ENCODE measurements at places on chromosomes 1 and 21.

GRCh38 chr1:111842411-111842810 lies 86.7 kb downstream of the DDX20 start:
- DNase-seq: no peak

DNA sequence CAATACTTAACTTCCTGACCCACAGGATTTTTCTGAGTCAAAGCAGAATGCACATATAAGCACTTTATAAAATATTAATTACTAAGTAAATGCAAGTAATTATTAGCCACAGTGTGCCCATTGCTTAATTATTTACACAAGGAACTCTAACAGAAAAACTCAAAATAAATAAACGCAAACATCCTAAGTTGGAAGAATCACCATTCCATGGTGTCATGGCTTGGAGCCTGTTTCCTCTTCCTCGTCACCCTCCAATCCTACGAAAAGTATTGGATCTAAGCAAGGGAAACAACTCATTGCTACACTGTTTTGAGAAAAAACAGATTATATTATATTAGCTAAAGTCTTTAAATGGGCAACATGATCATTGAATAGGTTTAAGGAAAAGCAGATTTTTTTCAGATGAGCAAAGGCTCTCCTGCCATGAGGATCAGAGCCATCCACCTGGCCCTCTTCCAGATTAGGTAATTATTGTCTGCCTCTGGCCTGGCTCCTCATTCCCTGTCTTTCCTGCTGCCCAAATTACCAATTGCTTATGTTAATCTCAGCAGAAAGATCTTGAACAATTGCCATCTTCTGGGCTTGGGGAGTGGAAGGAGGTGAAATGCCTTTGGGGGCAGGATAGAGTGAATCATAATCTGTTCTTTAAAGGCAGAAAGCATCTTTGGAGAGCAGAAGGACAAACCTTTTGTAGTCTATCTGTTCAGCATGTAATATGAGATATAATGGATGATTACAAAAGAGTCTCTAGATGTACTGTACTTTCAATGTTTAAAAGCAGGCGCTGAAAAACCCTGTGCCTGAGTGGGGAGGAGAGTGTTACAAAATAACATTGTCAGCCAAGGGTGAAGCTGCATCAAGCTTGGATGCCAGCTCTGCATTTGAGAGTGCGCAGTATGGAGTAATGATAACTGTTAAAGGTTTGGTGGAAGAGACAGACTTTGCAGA lies 121.2 kb downstream of the DUSP10 start:
- no peak for DNase-seq

- DNase-seq: no peak
Observed at GRCh38 chr21:46161633-46162592, 6.5 kb upstream of the FTCD start.

DNA sequence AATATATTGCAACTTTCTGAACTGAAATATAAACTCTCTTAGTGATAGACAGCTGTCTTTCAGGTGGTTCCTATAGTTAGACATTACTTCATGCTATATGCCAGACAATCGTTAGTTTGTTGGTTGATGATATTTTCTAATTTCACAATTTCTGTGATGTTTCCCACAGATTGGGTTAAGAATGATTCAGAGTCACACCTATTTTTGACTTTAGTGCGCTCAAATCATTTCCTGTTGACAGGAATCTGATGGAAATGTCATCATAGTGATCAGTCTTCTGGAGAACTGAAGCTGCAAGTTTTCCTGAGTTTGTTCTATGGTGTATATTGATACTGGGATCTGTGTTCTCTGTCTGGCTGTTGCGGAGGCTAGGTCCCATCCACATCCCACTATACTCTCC lies 119.7 kb downstream of the C1orf21 start:
- DNase-seq: no peak

DNA sequence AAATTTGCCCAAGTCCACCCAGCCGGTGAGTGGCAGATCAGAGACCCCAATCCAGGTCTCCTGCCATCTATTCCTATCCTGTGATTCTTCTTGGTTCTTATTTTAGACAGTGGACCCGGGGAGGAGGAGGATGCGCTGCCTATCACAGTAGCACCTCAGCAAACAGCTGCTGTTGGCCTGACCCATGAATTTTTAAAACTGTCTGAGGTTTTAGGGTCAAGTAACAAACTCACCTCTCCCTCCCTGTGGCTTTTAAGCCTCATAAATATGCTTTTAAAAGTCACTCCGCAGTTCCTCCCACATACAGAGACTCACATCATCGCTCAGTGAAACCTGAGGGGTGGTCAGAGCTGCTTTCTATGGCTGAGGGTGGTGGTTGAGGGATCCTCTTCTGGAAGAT lies 128.6 kb downstream of the NAV1 start:
- DNase-seq: no peak

GRCh38 chr1:101026430-101026788 lies 825 bp upstream of the DPH5 start:
- DNase-seq: no peak

DNA sequence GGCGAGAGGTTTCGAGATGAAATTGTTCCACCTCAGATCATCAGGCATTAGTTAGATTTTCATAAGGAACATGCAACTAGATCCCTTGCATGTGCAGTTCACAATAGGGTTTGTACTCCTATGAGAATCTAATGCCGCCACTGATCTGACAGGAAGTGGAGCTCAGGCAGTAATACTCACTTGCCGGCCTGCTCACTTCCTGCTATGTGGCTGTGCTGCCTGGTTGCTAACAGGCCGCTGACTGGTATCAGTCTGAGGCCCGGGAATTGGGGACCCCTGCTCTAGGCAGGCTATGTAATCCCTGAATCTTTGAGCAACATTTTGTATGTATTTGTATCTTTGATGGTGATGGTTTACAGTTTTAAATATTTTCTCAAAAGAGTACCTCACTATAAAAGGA lies 32.5 kb downstream of the XKR8 start:
- no peak for DNase-seq

- DNase-seq: no peak
Observed at GRCh38 chr1:208413006-208413405, 168.8 kb upstream of the PLXNA2 start.

GRCh38 chr1:160885042-160885441 lies at the start of gene ITLN1:
Gene ITLN1 (minus strand): TSS chr1:160885180. CDS start chr1:160884877, 303 bp downstream.
- DNase-seq: no peak

GRCh38 chr1:244868484-244869363 lies 4.4 kb upstream of the HNRNPU start:
- DNase-seq: no peak

- no peak for DNase-seq
Observed at GRCh38 chr1:23598424-23598823, 39.1 kb upstream of the ID3 start.

DNA sequence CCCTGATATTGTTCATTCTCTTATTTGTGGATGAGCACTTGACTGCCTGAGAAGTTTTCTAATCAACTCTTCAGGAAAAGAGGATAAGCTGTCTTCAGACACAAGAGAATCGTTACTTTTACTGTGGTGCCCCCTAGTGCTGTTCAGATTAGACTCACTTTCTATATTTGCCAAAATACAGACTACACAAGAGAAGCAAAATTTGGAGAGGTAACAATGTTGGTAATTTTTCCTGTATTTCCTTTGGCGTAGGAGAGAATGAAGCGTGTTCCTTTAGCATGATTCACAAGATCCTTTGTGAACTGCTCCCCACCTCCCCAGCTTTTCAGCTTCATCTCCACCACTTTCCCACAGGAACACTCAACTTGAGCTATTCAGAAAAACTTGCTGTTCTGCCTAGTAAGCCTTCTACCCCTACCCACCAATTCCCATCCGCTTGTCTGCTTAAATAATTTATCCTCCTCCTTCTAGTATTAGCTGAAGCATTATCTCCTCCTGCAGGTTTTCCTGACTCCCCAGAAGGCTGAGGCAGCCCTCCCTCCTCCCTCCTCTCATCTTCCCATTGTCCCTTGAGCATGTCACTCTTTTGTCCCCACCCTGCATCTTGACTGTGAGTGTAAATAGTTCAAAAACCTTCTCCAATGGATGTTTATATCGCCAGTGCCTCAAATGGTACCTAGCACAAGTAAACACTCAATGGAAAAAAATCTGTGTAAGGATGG lies 4.5 kb downstream of the TNFSF4 start:
- no peak for DNase-seq

DNA sequence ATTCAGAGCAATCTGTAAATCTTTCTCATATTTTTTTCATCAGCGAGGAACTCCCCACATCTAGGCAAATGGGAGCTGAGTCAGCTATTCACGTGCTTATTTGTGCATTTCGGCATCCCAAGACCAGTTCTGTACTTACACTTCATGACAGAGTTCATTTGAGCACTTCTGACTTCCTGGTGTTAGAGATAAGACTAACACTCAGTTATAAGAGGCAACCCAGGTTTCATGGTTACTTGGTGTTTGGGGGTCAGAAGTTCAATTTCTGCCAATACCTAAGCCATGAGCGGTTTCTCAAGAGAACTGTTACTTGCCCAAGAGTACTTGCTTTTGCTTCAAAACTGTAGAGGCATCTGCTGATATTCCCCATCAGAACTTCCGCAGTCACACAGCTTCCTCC lies 24.1 kb upstream of the DESI2 start:
- no peak for DNase-seq

- DNase-seq: no peak
Observed at GRCh38 chr1:66761221-66761620, 9.0 kb downstream of the DYNLT5 start.

GRCh38 chr1:17066361-17067068 lies 12.7 kb upstream of the SDHB start:
- no peak for DNase-seq

DNA sequence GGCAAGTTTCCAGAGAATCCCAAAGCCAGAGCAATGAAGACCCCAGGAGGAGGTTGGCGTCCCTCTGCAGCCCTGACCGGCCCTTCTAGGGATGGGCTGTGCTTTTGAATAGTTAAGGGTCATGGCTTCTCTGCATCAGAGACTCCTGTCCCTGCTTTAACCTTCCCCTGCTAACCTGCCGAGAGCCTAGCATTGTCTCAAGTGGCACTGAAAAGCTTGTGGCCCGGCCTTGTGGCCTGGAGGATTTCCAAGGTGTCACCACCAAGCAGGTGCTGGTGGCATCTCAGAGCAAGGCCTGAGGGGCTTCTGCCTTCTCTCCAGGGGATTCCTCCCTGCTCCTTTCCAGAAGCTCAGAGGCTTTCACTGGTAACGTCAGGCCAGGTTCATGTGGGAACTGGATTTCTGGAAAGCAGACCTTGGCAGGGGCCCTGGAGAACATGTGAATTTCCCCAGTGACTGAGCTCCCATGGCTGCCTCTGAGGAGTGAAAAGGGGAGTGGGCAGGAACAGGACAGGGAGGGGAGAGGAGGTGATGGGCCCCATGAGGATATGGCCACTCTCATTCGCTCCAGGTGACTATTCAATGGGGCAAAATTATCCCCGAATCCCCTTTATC lies 409.9 kb downstream of the PTPRU start:
- DNase-seq: no peak

- no peak for DNase-seq
Observed at GRCh38 chr1:96367791-96368190, 353.8 kb upstream of the PTBP2 start.

DNA sequence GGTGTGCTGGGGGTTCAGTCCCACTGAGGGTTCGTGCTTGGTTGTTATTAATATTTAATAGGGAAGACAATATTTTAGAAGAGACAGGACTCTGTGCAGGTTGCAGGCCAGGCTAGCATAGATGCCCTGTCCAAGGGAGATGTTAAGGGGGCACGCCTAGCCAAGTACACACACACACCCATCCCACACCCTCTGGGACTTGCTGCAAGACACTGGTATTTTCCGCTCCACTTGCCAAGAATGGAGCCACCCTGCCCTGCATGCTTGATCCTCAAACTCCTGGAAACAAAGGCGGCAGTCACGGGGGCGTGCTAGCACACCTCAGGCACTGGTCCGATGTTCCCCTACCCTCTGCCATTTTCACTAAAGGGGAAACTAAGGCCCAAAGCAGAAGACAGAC lies 99.1 kb downstream of the MRPL37 start:
- no peak for DNase-seq

DNA sequence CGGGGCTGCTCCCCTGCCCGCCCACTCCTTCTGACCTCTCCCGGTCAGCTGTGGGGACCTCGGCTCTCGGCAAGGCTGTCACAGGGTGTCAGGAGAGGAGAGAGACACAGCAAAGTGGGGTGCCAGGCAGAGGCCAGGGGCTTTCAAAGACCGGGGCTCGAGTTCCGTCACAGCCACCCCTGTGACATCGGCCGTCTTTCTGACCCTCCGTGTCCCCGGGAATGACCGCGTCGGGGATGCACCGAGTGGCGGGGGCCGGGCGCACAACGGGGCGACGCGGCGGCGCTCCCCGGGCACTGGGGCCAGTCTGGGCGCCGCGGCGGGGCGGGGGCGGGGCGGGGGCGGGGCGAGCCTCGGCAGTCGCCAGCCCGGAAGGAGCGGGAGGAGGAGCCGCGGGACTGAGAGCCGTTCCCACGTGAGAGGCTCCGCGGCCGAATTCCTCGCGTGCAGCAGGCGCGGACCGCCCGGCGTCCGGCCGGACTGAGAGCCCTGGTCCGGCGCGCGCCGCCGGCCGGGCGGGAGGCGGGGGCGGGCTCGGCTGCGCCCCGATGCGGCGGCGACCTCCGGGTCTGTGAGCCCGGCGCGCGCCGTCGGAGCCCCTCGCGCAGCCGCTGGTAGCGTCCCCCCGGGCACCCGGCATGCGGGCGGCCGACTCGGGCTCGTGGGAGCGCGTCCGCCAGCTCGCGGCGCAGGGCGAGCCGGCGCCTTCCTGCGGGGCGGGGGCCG lies 229.7 kb upstream of the TMEM51 start:
- DNase-seq: no peak

Data from caudate nucleus (tissue), 63 donors.